ENCODE measurements at places on chromosomes 12 and 14.

DNA sequence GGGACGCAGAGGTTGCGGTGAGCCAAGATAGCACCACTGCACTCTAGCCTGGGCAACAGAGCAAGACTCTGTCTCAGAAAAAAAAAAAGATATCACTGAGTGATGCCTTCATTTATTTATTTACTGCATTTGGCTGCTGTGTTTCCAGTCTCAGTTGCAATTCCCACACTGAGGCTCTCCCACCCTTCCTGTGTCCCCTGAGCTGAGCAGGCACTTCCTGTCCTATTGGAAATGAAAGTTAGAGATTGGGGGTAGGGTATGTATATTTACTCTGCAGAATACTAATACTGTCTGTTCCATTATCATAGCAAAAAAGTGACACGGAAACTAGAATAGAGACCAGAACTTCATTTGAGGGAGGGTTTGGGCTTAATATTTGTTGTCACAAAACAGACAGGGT, 1.6 kb upstream of the RBMS2 start:
- DNase-seq: no peak

- DNase-seq: no peak
These were observed 8.1 kb downstream of the TAMALIN start for GRCh38 chr12:52014567-52015530.

GRCh38 chr12:107518868-107519267, 166.7 kb upstream of the PWP1 start:
- no peak for DNase-seq

DNA sequence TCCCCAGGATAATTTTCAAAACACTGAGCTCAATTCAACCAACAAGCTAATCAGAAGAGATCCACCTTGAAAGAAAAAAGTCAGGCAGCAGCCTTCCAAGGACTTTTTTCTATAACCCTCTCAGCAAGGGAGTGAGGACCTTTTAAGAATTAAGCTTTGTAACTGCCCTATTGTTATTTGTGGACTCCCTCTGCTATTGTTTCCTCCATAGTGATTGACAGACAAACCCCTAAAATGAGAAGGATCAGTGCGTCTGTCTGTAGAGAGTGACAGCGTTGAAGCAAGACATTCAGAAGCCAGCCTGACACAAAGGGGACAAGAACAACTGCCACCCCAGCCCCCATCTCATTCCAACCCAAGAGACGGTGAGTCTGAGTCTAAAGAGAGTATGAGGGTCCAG, 30.3 kb upstream of the BTG1 start:
- no peak for DNase-seq

DNA sequence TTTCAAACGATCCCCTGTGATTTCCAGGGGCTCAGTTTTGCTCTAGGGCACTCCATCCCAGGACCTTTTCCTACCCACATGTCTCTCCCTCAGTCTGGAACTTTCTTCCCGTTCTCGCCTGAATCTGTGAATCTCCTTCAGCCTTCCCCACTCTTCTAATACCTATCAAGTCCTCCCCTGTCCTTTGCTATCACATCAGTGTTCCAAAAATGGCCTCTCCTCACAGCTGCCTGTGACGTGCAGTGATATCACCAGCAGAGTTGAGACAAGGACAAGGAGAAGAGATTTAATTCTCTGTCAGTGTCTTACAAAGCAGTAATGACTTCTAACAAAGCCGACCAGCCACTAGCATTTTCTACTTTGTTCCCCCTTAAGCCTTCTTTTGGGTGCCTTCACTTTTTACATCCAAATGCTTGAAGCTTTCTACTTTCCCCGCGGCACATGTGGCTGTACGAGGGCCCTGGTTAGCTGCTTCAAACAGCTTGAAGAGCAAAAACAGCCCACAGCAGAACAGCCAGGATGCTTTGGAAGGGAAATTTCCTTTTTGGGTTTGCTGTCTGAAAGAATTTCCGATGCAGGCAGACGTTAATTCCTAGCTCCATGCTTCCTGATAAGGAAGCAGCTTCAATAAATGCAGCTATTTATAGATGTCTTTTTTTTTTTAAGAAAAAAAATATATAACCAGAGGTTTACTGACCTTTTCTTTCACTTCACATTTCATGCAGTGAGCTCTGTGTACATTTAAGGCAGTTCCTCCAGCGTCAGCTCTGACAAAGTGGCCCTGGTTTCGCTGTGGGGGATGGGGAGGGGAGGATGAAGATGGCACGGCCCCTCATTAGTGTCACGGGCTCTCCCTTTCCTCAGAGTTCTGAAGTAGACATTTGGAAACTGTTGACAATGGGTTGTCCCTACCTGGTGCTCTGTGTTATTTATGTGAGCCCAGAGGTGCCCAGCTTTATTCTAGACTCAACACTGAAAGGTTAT, 109.3 kb downstream of the ETV6 start:
- DNase-seq: no peak

- peak; percentile 73 for DNase-seq
These were observed 28.0 kb downstream of the TTLL5 start for GRCh38 chr14:75689012-75689411.

GRCh38 chr12:113339540-113339939, 4.6 kb upstream of the SLC8B1 start:
- no peak for DNase-seq

- no peak for DNase-seq
These were observed 424.0 kb downstream of the ZFP36L1 start for GRCh38 chr14:68368850-68369249.

GRCh38 chr12:52874573-52875435, 26.0 kb upstream of the KRT78 start:
- DNase-seq: no peak

GRCh38 chr14:83173687-83174086, 1640.0 kb upstream of the SEL1L start:
- DNase-seq: no peak

DNA sequence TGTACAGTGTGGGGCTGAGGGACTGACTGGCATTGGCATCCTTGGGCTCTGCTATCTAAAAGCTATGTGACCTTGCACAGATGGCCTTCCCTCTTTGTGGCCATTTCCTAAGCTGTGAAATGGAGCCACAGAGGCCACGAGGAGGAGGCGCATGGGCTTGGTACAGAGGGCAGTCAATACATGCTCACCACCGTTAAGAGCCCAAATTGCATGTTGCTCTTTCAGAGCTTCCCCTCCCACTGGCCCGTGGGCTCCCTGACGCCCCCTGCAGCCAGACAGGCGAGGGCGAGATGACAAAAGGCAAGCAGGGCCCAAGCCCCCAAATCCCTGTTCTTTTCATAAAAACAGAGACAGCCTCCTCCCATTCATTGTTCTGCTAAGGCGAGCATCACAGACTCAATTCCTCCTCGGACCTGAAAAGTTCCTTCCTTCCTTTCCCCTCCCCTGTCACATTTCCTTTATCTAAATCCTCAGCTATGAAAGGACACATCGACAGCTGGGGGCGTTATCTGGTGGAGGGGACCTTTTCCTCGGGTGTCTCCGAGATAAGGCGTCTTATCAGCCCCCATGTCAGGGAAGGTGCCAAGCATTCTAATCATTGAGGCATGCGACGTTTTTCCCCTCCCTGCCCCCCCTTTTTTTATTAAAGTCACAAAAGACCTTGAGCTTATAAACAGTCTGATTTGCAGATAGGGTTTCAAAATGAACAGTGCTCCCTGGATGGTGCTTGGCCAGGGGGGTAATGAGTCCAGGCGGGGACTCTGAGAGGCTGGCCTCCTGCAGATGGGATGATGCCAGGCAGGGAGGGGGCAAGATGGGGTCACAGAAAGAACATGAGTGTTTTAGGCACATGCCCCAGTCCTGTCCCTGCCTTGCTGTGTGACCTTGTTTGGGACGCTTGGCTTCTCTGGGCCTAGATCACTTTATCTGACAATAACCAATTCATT, 26.4 kb downstream of the FAM222A start:
- no peak for DNase-seq

GRCh38 chr12:55847033-55847432, 4.3 kb upstream of the MMP19 start:
- no peak for DNase-seq

- no peak for DNase-seq
These were observed 75.9 kb downstream of the TNFAIP2 start for GRCh38 chr14:103199124-103199523.

DNA sequence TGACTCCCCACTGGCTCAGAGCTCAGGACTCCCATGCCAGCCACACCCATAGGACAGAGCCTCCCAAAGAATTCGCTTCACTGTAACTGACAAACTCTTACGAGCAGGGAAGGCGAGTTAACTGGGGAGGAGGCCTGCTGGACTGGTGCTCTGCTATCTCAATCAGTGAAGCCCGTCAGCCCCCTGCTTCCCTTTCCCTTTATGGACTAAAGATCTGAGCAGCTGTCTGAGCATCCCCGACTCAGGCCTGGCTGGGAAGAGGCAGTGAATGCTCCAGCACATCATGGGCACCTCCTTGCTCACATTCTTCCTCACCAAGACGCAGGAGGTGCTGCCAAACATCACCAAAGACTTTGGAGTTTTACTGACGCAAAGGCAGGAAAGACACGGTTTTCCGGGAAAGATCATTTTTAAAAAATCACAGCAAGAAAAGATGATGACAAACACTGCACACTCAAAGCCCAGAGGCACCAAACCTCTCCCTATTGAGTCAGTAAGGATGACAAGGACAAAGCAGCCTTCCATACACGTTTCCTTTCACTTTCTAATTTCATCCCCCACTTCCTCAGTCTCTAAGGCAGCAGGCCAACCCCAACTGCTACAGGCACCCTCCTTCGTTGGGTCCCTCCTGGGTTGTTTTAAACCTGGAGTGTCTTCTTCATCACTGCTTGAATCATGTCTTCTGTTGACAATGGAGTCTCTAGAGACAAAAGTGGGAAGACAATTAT, 45.0 kb upstream of the P2RX7 start:
- DNase-seq: no peak

DNA sequence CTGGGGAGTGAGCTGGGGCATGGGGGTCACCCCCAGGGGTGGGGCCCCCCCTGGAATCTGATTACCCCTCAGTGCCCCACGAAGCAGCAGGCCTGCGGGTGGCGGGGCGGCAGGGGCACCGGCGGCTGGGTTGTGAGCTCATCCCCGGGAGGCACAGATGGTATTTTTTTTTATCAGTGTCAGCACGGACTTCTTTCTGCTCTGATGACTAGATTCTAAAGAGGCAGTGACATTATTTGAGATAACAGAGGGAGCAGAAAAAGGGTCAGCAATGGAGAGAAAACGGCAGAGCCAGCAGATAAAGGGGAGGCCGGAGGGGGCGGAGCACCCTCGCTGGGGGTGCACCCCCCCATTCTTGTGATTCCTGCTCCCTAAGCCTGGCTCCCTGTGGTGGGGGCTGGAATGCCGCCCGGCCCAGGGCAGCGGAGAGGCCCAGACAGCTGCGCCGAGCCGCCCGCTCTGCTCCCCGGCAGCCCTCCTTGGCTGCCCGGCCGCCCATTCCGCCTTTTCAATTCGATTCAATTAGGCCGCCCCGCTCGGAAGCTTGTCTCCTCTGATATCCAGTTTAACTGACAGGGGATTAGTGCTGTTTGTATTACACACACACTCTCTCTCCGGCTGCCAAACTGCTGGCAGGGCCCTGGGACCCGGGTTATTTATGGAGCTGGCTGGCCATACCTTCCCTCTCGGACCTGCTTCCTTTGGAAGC, 32.9 kb downstream of the MVK start:
- no peak for DNase-seq

GRCh38 chr12:38155526-38156496, 160.8 kb upstream of the ALG10B start:
- DNase-seq: no peak

GRCh38 chr12:22100958-22101748, 55.1 kb downstream of the CMAS start:
- no peak for DNase-seq

- DNase-seq: no peak
These were observed 14.9 kb upstream of the PLEKHG3 start for GRCh38 chr14:64689289-64689688.

DNA sequence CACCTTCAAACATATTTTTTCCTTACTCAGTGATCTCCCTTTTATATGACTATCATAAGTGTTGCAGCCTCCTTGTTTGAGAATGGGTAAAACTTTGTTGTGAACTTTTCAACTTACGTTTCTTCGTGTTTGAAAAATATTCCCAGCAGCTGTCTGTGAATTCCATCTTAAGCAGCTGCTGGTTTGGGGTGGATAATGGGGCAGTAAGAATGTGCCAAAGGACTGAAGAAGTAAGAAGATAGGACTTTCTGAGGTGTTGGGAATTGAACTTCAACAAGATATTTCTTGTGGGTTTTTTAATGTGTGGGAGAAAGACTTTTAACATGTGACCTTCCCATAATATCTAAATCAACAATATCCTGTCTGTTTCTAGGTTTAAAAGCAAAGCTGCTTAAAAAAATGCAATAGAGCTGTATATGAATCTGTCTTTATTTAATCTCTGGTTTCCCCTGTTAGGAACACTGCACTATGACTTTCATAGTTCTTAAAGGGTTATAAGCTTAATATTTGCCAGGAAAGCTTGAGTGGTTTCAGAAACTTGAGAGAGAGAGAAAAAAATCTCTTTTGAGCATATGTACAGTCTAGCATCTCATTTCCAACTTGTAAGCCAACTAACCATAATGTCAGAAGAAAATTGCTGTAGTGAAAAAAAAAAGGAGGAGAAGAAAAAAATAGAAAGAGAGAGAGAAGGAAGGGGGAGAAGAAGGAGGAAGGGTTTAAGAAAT, 1659.2 kb upstream of the FLRT2 start:
- DNase-seq: no peak

DNA sequence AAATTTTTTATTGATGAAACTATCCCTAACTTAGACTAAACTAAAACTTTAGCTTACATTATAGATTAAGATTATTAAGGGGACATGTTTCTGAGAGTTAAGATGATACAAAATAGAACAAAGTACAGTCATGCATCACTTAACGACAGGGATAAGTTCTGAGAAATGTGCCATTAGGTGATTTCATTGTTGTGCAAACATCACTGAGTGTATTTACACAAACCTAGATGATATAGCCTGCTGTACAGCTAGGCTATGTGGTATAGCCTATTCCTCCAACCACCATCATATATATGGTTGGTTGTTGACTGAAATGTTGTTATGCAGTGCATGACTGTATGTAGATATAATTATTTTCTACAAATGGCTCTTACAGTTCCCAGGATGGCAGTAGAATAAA, 46.5 kb downstream of the ATP6V1D start:
- no peak for DNase-seq

DNA sequence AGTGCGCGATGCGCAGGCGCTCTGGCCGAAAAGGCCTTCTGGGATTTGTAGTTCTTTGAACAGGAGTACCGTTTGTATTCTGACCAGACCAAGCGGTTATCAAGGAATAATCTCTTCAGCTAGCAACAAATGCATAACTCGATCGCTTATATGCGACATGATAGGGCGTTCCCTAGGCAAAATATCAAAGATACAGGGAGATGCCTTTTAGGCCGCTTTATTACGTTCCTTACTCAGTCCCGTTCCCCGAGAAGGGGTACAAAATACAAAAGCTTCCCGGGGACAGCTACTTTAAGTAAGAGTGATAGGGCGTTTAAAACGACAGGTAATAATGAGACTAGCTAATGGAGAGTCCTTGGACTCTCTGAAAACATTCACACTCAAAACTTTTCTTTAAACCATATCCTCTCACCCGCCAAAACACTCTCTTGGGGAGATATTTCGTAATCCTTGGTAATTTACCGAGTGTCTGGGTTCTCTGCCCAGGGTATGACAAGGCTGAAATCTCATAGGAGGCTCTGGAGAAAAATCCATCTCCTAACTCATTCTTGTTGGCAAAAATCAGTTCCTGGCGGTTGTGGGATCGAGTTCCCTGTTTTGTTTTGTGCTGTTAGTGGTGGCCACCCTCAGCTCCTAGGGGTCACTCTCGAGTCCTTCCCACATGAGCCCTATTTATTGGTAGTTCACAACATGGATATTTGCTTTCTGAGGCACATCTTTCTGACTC, 412 bp upstream of the SNW1 start:
- DNase-seq: peak; percentile 96
